Inflammatory macrophage treated with lipopolysaccharide for 1 hour (primary cell): ENCODE measurements at places on chromosomes 16 and 17.

DNA sequence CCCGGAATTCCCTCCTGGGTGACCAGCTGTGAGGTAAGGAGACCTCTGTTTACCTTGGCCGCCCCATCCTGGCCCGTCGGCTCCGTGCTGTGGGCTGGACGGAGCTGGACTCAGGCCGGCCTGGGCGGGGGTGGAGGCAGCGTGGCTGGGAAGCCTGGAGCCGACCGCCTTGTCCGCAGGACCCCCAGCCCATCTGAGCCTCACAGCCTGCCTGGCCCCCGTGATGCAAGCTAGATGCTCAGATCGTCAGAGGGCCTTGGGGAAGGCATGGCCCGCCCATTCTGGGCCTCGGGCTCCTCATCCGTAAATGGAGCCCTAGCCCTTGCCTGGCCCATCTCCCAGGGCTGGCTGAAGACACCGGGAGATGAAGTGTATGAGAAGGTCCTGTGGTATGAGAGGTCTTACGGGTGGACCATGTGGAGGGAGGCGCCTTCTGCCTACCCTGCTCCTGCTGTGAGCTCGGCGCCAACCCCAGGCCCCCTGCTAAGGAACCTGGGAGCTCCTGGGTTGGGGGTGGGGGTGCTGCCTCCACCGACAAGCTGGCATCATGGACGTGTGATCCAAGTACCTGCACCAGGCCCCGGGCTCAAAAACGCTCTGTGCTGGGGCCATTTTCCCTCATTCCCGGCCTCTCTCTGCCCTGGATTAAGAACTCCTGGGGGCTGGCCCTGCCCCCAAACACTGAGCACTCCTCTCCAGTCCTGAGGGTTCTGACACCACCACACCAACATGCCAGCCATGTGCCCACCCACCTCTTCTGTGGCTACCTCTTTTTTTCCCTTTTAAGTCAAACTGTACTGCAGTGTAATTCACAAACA, 5.4 kb upstream of the P2RX1 start:
- no peak for DNase-seq

DNA sequence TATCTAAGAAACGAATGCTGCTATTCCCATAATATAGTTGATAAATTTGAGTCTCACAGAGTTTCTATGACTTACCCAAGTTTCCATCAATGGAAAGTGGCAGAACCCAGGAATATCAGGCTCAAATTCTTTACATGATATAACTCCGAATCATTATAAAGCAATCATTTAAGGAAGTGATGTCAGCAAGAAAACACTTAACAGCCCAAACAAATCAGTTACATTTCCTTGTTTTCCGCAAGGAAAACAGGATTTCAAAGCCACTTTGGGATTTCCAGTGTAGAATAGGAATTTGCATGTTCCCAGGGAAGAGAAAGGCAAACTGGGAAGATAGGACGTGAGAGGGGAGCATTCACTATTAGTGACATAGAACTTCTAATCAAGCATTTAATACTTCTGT, 311.4 kb upstream of the GOT2 start:
- DNase-seq = no peak

DNA sequence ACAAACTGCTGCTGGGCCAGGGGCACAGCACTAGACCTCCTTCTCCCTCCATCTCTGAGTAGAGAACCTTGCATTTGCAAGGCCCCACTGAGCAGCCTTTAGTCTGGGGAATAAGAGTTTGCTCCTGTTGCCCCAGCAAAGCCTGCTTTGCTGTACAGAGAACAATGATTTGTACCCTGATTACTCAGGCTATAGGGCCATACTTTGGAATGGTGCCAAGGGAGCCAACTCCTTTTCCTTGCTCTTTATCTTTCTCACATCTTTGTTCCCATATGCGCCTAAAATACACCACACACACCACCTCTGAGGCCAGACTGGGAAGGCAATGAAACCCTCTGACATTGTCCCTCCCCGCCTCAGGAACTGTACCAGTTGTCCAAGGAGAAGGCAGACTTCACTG, 21.2 kb downstream of the LIG3 start:
- no peak for DNase-seq

DNA sequence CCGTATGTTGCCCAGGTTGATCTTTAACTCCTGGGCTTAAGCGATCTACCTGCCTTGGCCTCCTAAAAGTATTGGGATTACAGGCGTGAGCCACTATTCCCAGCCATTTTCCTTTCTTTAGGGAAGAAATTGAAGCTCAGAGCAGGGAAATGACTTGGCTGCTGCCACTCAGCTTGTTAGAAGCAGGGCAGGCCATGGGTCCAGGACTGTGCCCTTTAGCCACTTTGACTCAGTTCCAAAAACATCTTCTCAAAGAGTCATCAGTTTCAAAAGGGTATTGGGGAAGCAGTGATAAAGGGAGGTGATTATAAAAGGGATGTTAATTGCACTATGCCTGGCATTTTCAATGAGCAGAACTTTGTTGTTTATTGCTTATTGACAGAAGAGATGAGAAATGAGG, 402.8 kb downstream of the SNX29 start:
- no peak for DNase-seq

GRCh38 chr16:87736008-87736382, 29.8 kb downstream of the KLHDC4 start:
- no peak for DNase-seq

- no peak for DNase-seq
Measured at GRCh38 chr17:38511150-38512108, 83.2 kb downstream of the ARHGAP23 start.

GRCh38 chr16:72247821-72248253, 75.9 kb upstream of the PMFBP1 start:
- DNase-seq = no peak
